Omental fat pad (tissue), 4 donors: ENCODE measurements at places on chromosomes 7 and 10.

- no peak for DNase-seq
Observed at GRCh38 chr10:70866424-70866823, 21.9 kb downstream of the PCBD1 start.

DNA sequence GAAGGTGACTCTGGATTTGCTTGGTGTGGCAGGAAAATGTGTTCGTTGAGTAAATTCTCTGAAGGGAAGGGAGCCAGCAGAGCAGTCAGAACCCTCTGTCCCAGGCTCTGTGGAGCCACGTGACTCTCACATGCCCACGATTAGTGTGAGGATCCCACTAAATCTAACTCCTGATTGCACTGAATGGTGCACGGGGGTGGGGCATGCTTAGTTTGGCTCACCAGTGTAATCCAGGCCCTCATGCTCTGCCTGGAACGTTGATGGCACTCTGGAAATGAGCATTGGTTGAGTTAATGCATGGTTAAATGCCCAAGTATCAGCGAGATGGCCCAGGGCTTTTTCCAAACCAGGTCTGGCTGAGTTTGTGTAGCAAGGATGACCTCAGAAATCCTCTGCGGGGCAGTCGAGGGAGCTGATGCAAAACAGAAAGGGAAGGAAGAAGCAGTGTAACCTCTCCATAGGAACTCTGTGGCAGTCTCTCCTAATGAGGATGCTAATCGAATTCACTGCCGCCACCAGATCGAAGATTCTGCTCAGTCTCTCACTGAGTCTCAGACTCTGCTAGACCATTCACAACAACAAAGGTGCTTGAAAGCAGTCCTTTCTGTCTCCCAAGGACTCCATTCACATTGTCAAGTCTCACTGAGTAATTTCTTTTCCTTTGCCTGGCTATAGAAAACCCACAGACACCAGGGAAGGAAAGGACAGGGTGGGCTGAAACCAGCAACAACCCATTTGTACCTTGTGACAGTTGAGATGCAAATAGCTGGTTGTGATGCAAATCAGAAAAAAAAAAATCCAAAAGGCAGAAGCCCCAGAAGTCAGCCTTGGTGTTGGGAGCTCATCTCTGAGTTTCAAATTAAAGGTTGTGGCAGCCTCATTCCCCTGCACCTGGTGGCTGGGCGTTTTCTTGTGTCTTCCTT is 98.1 kb downstream of the C10orf105 start:
- no peak for DNase-seq

GRCh38 chr10:5813091-5813340 is 218 bp downstream of the GDI2 start:
- DNase-seq = no peak

DNA sequence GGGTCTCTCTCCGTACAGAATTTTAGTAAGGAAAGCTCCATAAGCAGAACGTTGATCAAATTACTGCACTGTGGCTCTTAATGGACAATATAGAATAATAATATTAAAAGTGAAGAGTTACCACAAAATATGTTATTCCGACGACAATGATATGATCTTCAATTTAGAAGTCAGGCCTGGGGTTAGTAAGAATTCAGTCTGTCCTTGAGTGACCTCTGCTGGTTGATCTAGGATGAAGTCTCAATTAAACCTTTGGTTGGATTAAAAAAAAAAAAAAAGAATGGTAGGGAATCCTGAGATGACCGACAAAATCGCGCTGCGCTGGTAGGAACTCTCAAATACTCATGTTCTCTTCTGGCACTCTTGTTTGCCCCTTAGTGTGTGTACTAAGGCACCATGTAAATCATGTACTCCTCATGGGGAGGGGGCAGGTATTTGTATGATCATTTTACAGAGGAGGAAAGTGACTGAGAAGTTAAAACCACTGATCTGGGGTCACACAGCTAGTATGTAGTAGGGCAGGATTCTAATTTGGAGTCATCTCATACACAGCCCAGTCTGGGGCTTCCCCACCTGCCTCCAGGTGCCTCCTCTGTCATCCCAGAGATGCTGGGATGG is 161.3 kb upstream of the NPVF start:
- no peak for DNase-seq

- no peak for DNase-seq
Observed at GRCh38 chr7:131900785-131901287, 344.4 kb upstream of the PODXL start.

DNA sequence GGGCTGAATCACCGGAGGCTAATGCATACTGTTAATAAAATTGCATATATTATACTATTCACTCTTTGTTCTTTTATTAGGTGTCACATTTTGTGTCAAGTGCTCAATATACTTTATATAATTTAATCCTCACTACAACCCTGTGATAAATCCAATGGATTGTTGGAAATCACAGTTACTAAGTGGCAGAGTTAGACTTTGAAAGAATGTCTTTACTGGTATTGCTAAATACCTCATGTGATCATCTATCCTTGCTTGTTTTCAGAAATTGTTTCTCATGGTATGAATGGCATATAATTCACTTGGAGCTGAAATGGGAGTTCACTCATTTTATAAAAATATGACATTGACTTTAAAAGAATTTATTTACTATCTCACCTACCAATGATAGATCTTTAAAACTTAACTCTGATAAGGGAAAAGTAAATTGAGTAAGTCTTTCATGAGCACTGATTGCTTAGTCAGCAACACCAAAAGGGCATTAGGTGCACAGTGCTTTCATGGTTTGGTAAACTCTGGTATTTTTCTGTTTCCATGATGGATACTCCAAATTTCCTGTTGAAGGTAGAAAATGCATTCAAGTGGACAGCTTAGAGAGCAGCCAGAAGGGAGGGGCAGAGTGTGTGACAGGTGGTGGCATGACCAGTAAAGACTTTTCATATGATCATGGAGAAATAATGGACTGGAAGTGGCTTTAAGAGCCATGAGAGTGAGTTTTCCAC is 22.6 kb downstream of the ENKUR start:
- DNase-seq = no peak

GRCh38 chr10:21501731-21502347 is 23.6 kb downstream of the SKIDA1 start:
- no peak for DNase-seq

GRCh38 chr10:78505657-78506056 is 472.0 kb downstream of the RPS24 start:
- DNase-seq = no peak

- DNase-seq = no peak
Observed at GRCh38 chr7:79968077-79968648, 166.5 kb upstream of the GNAI1 start.

- DNase-seq = no peak
Observed at GRCh38 chr7:29019896-29020295, 61.8 kb upstream of the TRIL start.

GRCh38 chr7:12054830-12055229 is 156.3 kb upstream of the TMEM106B start:
- no peak for DNase-seq

DNA sequence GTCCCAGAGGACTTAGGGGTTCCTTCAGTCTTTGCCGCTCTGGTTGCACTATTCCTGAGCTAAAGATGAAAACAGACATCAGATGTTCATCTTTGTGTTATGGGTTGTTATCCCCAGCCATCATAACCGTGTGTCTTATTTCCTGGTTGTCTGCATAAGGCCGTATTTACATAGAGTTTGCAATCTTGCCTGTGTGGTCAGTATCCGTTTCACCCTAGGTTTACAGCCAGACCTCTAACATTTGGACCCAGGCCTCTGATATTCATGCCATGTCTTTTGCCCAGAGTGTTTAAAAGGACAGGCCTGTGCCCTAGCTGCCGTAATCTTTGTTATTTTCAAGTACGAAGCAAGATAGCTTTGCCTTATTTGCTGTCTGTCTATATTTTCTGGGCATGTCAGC is 26.6 kb downstream of the LRRC4 start:
- DNase-seq = no peak
